Activated CD8-positive, alpha-beta memory T cell treated with anti-CD3 and anti-CD28 coated beads, Interleukin-2, amount 50 U/mL, for 4 hours (primary cell): ENCODE measurements at places on chromosomes 2 and 18.

- no peak for DNase-seq
Measured at GRCh38 chr2:113174376-113174750, 592 bp downstream of the PSD4 start.

DNA sequence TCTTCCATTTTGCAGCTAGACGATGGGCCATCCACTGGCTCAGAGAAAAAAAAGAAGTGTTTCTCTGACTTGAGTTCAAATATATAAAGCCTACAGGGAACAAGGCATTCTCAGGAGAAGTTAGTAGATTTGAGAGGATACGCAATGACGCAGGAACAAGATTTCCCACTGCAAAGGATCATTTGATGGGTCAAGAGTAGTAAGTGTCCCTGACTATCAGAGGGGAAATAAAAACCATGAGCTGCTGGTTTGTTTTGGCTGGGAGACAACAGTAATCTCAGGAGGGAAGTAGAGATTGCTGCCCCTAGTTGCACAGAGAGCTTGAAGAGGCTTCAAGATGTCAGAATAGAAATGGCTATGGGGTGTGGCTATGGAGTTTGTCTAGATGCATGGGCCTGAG lies 22.3 kb upstream of the MYO1B start:
- DNase-seq, result no peak

DNA sequence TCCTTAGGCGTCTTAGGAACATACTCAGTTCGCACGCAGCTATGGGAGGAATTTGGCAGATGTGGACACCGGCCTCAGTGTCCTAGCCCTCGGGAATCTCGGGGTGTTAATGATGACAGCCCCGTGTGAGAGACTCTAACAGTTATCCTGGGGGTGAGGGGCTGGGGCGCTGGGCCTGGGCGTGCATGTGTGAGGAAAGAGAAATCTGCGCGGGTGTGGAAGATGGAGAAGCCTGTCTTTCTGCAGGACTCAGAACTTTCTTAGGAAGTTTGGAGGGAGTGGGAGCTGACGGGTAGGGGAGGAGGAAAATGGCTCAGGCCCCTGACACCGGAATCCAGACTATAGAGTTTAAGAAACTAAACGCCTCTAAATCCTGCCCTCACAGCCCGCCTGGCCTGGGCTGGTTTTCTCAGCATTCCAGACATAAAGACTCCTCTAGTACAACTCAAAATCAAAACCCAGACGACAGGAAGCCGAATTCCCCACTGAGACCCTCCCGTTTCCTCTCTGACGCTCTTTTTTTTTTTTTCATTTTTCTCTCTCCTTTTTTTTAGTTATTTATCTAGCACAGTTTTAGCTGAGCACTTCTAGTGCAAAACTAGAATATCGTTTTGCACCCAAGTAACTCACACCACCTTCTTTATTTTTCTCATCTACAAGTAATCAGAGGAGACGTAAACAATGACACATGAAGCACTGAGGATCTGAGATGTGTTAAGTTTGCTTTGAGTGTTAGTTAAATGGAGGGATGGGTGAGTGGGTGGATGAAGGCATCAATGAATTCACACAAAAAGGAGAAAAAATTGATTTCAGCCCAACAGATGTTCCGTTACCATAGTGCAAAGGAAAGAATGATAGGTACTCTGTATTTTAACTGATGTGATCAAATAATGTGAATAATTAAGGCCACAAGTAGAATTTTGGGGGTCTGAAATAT lies 1.2 kb upstream of the HAAO start:
- no peak for DNase-seq

GRCh38 chr18:49677762-49678413 lies 116.0 kb downstream of the LIPG start:
- DNase-seq, result no peak

- DNase-seq, result no peak
Measured at GRCh38 chr18:7133181-7133580, 15.6 kb upstream of the LAMA1 start.

GRCh38 chr2:197596766-197597165 lies 78.6 kb downstream of the RFTN2 start:
- DNase-seq, result no peak

DNA sequence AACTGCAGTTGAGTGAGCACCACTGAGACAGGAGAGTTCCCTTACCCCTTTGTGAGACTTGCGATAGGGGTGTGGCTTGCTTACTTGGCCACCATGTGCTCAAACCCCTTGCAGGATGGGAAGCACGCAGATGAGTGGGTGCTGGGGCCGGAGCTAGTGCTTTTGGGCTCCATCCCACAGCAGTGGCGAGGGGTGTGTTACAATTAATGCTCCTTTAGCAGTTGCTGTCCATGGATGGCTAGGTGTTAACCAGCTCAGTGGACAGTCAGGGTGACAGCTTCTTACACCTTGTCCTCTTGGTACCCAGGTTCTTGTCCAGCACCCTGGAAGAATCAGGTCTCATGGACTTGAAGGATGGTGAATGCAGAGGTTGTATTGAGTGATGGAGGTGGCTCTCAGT lies 103.9 kb downstream of the SH3RF3 start:
- no peak for DNase-seq

- no peak for DNase-seq
Measured at GRCh38 chr2:120885321-120885720, 149.7 kb downstream of the GLI2 start.

DNA sequence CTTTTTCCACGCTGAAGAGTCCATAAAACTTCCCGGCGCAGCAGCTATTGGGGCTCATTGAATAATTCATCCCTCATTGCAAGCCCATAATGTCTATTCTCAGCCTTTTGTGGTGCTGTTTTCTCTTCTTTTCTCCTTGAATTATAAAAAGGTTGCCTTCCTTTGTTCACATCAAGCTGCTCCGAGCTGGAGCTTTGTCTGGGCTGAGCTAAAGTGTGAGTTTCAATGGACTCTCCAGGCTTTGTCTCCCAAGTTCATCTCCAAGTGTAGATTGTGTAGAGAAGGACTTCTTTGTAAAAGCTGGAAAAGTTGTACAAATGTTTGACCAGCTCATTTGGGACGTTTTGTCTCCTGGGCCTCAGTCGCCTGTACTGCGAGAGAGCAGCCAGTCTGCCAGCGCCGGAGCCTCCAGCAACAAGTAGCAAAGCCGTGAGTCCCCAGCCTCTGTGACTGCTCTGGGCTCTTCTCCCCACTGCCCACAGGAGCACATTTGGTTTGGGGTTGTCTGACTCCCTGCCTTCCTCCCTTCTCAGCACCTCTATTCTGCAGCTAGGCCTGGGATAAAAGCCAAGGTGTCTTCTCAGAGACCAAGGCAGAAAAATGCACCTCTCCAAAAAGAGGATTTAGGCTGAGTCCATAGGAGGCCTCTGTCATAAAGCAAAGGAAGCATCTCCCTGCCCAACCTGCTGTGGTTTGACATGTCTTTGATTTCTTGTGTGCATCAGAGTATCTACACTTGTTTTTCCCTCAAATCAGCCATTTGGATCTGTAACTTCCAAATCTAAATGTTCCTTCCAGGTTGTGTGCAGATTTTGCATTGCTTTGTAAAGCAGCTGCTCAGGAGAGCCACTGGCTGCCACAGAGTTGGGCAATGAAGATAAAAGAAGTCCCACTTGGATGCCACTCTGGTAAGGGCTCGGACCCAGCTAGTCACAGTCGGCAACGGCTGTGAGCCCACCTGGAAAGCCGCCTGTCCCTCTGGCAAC lies 6.4 kb downstream of the PAX3 start:
- no peak for DNase-seq

- DNase-seq, result no peak
Measured at GRCh38 chr18:49547701-49548100, 14.2 kb upstream of the LIPG start.

GRCh38 chr2:61845320-61845719 lies 8.5 kb downstream of the FAM161A start:
- DNase-seq, result no peak
